ENCODE measurements at places on chromosomes 11 and 22.

DNA sequence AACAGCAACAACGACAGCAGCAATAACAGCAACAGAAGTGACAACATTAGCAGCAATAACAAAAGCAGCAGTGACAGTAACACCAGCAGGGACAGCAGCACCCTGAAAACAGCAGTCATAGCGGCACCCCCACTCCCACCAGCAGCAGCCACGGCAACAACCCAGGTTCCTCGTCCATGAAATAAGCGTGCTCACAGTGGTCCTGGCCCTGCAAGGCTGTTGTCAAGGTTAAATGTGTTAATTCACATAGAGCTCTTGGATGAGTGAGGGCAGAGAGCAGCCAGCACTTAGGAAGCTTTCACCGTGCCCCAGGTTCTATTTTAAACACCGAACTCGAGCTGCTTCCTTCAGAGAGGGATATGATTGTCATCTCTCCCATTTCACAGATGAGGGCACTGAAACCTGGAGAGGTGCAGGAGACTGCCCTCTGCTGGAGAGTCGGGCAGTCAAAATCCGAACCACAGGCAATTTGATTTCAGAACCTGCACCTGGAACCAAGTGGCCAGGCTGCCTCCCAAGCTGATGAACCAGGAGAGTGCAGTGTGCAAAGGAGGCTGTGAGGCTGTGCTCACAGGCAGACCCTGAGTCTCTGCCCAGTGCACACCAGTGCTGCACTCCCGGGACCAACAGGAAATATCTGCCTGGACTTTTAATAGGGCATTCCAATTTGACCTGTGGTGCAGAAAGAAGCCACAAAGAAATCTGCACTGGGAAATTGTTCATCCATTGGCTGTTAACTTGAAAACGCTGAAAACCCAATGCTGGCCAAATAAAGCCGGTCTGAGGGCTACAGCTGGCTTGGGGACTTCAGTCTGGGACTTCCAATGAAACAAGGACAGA is 22.9 kb upstream of the FGF3 start:
- no peak for DNase-seq

- DNase-seq, result no peak
Measured at GRCh38 chr11:2077061-2077802, 62.0 kb downstream of the IGF2 start.

- no peak for DNase-seq
Measured at GRCh38 chr22:42178910-42179519, 48.4 kb upstream of the CYP2D6 start.

GRCh38 chr22:17242641-17243040 is 23.4 kb upstream of the ADA2 start:
- DNase-seq, result no peak

DNA sequence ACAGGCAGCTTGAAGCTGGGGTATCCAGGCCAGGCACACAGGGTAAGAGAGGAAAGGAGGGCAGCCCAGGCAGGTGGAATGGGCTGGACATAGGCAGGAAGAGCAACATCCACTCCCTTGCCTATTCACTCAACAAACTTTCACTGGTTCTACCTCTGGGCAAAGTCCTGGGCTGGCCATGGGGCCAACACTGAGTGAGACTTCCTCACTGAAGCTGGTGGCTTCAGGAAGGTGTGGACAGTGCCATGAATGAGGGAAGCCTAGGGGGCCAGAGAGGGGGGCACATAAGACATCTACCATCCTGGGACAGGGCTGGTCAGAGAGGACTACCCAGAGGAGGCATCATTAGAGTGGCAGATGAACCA is 44.9 kb upstream of the TCF20 start:
- DNase-seq, result no peak

DNA sequence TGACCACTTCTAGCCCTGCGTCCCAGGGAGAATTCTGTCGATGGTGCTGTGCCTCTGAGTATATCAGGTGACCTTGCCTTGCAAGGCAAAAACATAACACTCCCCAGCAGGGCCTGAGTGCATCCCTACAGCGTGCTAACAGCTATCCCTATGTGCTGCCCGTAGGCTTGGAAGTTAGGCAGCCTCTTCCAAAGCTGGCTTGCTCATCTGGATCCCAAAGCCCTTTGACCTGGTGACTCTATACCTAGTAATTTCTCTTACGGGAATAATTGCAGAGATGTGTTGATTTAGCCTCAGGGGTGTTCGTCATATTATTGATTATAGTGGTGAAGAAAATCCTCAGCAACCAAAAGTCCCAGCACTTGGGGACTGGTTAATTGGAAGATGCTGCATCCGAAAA is 32.6 kb upstream of the CRYBB3 start:
- no peak for DNase-seq

- no peak for DNase-seq
Measured at GRCh38 chr11:123995119-123995518, at the start of gene OR10G6. TSS of gene OR10G6 (minus strand) at chr11:123995161. CDS start at chr11:123995161, 0 bp downstream.
